ENCODE measurements at places on chromosomes 3 and 15.
A peak's percentile ranks its signal among the peaks of the same experiment; 100 is the strongest.

- no peak for DNase-seq
Observed at GRCh38 chr15:97177151-97177577, 783.3 kb upstream of the ARRDC4 start.

- DNase-seq, result peak; percentile 93
Observed at GRCh38 chr3:113745756-113746547, at the start of gene NAA50. TSS of gene NAA50 (minus strand) at chr3:113746249. CDS start at chr3:113745949, 300 bp downstream.

GRCh38 chr15:80885016-80885579 is 104.5 kb downstream of the MESD start:
- no peak for DNase-seq

DNA sequence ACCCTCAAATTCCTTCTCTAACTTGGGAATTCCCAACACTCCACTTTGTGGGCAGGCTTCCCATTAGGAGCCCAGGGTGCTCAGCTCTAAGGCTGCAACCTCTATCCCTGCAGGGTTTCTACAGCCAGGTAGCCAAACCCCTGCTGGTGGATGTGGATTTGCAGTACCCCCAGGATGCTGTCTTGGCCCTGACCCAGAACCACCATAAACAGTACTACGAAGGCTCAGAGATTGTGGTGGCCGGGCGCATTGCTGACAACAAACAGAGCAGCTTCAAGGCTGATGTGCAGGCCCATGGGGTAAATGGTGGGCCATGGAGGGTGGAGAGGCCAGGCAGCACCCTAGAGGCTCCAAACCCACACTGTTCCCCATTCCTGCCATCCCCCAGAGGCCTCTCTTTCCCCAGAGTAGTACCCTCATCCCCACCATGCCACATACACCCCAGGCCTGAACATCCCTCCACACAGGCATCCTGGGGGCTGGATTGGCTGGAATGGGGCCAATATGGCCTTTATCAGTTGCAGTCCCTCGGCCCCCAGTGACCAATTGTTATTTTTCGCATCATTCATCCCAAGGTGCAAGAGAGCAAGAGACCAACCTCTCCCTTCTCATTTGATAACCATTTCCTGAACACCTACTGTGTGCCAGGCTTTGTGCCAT is 7.7 kb downstream of the ITIH1 start:
- DNase-seq, result no peak

DNA sequence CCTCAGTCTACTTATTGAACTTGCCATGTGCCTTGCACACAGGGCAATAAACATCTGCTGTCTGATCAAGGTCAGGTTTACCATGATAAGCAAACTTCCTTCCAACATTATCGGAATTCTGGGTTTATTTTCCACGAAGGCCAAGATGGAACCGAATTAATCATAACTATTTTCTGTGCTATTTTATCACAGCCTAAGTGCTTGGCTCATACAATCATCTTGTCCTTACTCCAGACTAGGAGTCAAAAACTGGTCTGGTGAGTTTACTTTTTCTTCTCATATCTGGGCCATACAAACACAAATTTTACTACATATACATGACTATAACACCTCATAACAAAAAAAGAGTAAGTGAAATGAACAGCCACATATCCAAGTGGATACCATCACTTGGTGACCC is 2.3 kb downstream of the FBN1 start:
- DNase-seq, result no peak

GRCh38 chr3:72256716-72257115 is 471.8 kb upstream of the PROK2 start:
- DNase-seq, result no peak

- DNase-seq, result no peak
Observed at GRCh38 chr3:53169832-53170324, 8.9 kb downstream of the PRKCD start.

GRCh38 chr3:155242342-155242741 is 51.1 kb downstream of the STRIT1 start:
- DNase-seq, result no peak
